ENCODE measurements at places on chromosomes 7 and 10. TPM values are rescaled to one million over a fixed set of nuclear protein-coding genes. Genes with fewer than 3 reads are reported as not detected.

DNA sequence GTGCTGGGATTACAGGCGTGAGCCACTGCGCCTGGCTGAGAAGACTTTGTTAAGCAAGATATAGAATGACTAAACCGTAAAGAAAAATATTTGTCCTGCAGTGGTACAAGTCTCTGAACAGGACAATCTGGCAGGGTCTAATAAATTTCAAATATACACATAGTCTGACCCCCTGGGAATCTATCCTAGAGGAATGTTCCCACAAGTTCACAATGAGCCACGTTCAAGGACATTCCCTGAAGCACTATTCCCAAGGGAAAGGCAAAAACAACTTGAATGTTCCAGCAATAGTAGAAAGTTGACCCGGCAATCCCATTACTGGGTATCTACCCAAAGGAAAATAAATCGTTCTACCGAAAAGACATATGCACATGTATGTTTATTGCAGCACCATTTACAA lies 82.0 kb downstream of the HIP1 start:
- no peak for DNase-seq

EPO gene
- total RNA-seq: 0.15 TPM

GALNT11 gene
- total RNA-seq: 29.6 TPM

- DNase-seq: no peak
Measured at GRCh38 chr10:32982911-32983909, 25.2 kb upstream of the ITGB1 start.

DNA sequence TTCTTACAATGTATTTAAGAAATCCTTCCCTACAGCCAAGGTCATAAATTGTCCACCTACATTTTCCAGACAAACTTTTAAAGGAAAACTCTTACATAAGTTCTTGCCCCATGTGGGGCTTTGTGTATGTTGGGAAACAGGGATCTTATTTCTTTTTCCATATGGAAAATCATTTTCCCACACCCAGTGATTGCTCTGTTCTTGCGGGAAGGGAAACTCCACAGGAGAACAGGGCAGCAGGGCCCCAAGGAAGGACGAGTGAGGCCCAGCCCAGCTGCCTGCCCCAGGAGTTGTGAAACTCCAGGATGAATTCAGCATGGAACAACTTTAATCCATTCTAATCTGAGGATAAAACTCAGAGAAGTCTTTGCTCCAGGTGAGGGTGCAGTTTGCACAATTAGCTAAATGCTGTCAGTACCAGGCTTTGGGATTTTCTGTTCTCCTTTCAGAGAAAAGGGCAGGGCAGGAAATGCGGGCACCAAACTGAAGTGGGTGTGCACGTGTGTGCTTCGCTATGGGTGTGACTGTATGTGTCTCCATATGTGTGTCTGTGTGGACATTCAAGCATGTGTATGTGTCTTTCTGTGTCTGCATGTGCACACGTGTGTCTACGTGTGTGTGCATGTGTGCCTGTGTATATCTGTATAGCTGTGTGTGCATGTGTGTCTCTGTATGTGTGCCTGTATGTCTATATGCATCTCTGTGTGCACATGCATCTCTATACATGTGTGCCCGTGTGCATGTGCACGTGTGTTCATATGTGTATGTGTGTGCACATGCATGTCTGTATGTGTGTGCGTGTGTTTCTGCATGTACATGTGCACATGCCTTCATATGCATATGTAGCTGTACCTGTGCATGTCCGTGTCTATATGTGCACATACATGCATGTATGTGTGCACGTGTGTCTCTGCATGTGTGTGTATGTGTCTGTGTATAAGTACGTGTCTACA lies 102.0 kb upstream of the FAM20C start:
- no peak for DNase-seq

DNA sequence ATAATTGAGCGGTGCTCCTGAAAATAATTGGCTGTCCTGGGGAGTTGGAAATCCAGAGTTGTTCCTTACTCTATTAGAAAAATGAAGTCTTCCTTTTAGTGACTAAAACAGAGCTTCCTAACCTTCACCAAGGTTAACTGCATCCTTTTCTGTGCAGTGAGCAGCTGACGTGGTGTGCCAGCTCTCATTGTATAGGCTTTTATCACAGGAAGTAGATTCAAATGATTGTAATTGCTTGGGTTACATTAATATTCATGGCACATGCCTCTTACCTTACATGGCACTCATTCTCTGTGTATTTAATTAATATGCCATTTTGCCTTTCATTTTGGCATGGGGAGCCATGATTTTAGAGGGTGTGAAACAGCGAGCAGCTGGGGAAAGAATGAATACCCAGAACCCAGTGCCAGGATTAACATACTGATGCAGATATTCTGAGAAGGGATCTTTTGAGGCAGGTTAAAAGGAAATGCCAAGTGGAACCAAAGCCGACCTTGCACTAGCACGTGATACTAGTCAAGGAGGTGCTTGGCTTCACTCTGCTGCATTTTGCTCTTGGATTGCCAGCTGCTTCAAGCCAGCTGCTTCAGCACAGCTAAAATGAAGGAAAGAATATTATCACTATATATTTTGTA lies 115.3 kb downstream of the ST7 start:
- peak; percentile 11 for DNase-seq

GRCh38 chr7:28512668-28513440 lies 100.5 kb downstream of the CREB5 start:
- no peak for DNase-seq

- no peak for DNase-seq
Measured at GRCh38 chr7:131895541-131896164, 339.2 kb upstream of the PODXL start.

- peak; percentile 20 for DNase-seq
Measured at GRCh38 chr7:55065511-55066229, 46.9 kb downstream of the EGFR start.

DNA sequence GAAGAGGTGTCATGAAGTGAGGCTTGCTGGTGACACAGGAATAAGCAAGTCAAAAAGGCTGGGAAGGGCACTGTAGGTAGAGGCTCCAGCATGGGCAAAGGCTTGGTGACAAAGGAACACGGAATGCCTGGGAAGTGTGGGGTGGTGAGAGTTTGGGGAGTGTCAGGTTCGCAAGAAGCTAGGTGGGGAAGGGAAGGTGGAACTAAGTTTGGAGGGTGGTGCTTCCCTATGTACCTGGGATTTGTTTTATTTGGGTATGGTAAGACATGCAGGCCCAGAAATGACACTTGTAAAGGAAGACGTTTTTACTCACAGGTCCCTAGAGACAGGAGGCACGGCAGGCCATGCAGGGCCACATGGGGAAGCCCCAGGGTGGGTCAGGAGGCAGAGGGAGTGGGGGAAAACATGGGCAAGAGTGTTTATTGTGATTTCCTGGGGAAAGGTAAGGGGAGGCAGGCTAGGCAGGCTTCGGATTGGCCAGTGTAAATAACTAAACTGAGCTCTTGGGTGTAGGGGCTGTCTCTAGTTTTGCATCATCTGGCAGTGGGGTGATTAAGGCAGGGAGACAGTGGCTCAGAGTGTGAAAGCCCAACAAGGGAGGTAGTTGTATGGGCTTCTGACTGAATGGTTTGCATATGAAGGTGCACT lies 52.1 kb downstream of the SH2D4B start:
- no peak for DNase-seq

DNA sequence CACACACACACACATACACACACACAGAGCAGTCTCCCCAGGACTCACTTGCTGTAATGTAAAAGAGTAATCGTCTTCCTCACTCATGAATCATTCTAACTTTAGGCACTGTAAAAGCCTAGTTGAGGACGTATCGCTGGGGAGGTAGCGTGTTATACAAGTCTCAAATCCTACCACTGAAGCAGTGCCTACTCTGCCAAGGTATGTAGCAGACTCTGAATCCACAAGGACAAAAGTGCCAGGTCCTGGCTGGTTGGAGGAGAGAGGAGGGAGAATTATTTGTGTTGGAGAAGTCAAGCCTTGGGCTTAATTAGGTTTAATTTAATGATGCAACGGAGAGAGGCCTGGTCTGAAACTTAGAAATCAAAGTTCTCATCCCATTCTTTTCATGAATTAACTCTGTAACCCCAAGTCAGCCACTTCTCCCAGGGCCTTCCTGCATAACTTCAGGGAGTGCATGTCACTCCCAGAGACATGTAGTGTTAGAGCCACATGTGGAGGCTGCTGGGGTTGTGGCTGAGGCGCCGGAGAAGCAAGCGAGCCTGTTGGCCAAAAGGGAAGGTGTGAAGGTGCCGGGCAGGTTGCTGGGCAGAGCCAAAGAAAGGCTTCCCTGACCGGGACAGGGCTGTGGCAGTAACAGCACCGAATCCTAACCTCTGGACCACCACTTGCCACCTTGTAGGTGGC lies 36.7 kb downstream of the NKX2-3 start:
- no peak for DNase-seq

GRCh38 chr7:1460821-1461645 lies 1.8 kb upstream of the MICALL2 start:
- peak; percentile 93 for DNase-seq

GRCh38 chr10:132712291-132712690 lies 73.7 kb downstream of the NKX6-2 start:
- no peak for DNase-seq

EPHA1 gene
- 176 TPM for total RNA-seq

DNA sequence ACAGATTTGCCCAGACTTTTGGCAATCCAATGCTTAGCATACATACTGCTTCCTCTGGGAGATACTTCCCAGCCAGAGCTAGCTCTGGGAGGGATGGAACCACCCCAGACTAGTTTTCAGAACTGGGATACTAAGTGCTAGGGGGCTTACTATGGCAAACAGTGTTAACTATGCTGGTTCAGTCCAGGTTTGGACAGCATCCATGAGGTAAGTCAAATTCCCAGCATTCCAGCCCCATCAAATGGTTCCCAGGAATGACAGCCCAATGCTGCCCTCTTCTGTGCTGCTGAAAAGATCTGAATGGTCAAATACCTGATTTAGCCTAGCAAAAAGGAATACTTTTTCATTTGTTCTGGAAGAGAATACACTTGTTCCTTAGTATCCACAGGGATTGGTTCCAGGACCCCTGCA lies 141.7 kb upstream of the CCDC6 start:
- DNase-seq: peak; percentile 62

DNA sequence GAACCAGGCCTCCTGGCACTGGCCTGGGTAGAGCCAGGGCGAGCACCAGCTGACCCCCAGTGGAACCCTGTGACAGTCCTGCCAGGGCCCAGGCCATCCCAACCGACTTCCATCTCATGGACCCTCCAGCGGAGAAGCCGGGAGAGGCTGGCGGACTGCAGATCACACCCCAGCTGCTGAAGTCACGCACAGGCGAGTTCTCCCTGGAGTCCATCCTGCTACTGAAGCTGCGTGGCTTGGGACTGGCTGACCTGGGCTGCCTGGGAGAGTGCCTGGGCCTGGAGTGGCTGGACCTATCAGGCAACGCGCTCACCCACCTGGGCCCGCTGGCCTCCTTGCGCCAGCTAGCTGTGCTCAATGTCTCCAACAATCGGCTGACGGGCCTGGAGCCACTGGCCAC lies 4.7 kb downstream of the RARRES2 start:
- peak; percentile 54 for DNase-seq

DNA sequence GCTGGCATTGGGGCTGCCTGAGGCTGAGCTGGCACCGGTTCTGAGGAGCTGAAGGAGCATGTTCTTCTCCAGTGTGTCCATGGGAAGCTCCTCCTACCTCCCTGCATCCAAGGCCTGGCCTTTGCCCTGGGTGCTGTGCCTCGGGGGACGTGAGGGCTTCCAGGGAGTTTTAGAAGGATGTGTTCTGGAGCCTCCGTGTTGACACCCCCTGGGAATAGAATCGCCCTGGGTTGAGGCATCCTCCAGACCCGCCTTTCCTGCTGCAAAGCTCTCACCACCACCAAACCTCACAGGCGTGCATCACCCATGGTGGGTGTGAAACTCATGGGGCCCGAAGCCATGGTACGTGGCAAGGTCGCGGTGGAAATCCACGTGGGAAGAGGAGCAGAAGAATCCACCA lies 95.4 kb downstream of the DYNC2I1 start:
- DNase-seq: no peak

DNA sequence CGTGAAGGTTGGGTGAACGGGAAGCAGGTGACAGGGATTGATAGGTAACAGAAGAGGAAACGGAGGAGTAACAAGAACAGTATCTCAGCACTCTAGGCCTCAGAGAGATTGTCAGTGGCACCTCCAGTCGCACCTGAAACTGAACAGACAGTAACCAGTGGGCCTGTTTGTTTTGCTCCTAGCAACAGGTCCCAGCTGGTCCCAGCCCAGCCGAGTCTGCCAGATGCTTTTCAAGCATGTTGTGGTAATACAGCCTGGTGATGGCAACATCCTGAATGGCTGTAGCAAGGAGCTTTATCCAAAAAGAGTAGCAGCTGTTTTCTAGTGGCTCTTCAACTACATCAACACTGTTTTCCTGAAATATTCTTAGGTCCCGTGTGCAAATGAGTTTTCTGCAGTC lies 4.7 kb downstream of the CACNB2 start:
- DNase-seq: no peak

Data from H7 (cell line).